NCI-H1105 treated with DMSO at 0.1 percent for 48 hours (cell line): ENCODE measurements at places on chromosomes 6 and 20.

DNA sequence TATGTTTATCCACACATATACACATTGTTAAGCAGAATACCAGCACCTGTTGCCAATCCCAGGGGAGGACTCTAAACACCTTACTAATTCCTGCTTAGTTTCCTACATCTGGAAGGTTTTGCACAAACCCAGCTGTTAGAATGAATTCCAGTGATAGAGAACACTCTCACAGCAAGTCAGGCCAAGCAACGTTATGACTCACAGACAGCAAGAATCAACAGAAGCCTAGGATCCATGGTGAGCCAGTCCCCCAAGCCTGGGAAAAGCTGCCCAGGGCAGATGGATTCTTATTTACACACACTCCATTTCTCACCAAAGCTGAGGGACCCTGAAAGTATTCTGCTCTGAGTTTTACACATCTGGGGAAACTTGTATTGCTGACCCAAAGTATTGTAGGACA lies 291.7 kb downstream of the SLC35F1 start:
- DNase-seq: no peak

GRCh38 chr6:161503570-161503969 lies 229.7 kb upstream of the AGPAT4 start:
- no peak for DNase-seq

GRCh38 chr20:33175123-33175522 lies 7.2 kb downstream of the BPIFA2 start:
- DNase-seq: no peak

GRCh38 chr20:15702161-15702560 lies 871.1 kb downstream of the KIF16B start:
- DNase-seq: no peak

DNA sequence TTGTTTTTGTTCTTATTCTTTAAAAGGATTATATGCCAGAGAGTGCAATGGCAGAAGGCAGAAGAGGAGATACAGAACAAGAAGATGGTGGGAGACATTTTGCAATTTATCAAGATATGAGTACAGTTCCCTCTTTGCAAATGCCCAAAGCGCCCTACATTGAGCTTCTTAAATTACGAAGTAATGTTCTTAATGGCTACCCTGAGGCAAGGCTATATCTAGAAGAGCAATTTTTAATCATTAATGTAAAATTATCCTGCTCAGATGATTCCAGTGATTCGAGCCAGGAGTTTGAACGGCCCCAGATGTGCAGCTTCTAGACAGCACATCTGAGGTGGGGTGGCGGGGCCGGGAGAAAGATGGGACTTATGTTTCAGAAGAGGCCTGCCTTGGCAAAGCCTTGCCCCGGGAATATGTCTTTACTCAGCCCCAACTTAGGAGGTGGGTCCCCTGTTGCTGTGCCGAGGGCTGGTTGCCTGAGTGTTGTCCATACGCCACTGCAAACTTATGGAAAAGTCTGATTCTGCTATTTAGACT lies 84.9 kb upstream of the MLN start:
- DNase-seq: no peak

GRCh38 chr6:96927660-96928059 lies 3.1 kb downstream of the KLHL32 start:
- DNase-seq: no peak

GRCh38 chr20:2814076-2814475 lies 711 bp upstream of the C20orf141 start:
- DNase-seq: no peak

GRCh38 chr6:79717989-79718388 lies 86.9 kb downstream of the SH3BGRL2 start:
- DNase-seq: no peak

GRCh38 chr6:50978380-50979170 lies 159.9 kb downstream of the TFAP2B start:
- DNase-seq: no peak

- DNase-seq: no peak
Observed at GRCh38 chr6:104014163-104014959, 845.4 kb downstream of the HACE1 start.

DNA sequence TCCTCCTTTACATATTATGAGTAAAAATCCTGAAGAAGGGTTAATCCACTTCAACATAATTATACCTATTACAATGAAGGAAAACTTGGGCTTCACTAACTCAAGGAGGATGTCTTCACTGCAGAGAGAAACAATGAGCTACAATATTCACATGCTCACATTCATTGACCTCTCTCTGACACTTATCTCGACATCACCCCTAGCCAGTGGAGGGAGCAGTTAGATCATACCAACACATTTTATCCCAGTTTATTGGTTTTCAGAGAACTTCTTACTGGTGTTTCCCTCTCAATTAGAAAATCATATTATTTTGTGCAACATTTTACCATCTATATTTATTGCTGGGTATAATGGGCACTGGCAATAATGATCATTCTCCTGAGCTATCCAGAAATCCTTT lies 646.5 kb downstream of the TENT5A start:
- DNase-seq: no peak

DNA sequence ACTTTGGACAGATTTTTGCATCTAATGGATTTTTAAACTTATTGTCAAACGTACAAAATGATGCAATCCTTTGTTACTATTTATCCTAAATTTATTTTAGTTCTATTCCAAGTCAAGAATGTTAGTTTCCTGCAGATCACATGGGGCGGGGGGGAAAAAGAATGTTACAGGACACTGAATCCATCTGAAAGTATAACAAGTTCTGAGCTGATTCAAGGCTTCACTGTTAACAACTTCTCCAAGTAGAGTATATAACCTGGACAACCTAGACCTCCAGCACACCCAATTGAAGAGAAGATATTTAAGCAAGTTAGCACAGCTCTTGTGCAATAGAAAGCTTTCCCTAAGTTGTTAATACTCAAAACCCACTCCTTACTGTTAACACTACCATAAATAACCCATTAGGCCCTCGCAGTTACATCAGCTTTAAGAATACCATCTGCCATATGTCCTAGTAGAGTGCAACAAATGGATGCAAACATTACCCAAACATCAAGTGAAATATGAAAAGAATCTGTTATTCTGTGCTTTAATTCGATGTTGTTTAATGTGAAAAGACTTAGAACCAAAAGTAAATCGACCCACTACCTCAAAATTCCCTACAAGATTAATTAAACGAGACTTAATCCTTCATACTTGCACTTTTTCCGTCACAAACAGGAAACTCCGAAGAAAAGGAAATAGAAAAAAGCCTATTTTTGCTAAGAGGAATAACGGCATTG lies 1.3 kb downstream of the SEC63 start:
- DNase-seq: peak; percentile 20

DNA sequence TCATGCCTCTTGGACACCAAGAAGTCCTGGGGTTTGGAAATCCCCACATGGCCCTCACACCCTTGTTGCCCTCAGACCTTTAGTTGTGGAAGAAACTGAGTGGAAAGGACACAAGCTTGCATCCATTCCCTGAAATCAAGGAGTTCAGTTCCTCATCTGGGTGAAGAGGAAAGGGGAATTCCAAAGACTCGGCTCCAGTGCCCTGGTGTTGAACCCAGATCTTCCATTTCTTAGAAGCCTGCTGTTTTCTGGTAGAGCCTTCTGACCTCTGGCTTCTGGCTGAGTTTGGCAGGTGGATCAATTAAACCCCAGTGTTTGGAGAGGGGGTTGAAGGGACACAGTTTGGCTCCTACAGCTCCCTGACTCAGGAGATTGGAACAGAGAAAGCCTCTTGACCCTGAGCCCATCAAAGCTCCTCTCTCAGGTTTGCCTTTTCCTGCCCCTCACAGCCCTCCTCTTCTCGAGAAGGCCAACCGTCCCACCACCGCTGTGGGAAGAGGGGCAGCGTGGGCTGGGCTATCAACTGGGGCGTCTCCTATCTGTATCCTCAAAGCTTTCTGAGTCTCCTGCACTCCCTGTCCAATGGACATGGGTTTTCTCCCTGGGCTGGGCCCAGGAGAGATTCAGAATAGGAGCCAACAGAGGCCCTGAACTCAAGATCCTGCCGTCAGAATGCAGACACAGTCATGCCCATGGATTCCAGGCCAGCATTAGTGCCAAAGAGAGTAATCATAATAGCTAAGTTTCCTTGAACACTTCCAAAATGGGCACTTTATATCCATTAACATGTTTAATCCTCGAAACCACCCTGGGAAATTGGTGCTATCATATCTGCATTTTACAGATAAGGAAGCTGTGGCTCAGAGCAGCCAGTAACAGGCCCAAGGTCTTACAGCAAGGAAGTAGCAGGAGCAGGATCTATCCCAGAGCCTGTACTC lies 146.2 kb downstream of the VEGFA start:
- peak; percentile 24 for DNase-seq

GRCh38 chr20:22070610-22071058 lies 365.2 kb downstream of the PAX1 start:
- no peak for DNase-seq

DNA sequence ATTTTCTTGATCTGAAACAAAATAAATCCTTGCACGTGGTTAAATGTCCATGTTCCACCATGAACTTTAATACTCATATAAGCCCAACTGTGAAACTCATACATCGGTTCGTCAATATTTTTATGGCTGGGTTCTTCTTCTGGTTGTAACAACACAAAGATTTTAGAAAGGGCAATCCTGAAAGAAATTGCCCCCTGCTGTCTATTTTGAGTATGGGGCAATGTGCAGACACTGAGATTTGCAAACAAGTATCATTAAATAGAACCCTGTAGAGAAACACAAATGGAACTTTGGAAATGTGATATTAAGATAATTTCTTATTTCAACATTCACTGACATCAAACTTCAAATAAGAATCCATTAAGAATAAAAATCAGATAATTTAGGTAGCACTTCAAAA lies 80.2 kb upstream of the PHACTR1 start:
- DNase-seq: no peak

DNA sequence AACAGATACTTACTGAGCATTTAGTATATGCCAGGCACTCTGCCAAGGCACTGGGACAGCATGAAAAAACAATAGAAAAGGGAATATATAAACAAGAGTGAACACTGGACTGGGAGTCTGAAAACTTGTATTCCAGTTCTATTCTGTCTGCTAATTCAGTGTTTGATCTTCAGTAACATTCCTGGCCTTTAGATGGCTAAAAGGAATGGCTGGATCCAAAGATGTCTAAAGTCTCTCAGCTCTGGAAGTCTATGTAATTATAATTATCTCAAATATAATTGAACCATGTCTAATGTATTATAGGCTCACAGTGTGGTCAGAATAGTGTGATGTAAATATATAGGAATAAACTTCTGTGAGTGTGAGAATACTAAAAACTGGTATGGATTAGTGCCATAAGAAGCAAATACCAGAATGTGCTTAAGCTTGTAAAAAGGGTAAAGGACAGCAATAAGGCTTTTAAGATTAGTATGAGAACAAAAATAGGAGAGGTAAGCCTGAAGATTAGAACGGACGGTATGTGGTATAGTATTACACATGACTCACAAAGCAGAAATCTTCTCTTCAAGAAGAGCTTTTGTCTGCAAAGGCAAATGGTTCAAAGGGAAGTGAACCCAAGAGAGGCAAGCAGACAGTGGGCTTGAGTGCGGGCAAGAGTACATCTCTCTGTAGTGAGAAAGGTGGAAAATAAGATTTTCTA lies 68.5 kb downstream of the TMEM200A start:
- no peak for DNase-seq

DNA sequence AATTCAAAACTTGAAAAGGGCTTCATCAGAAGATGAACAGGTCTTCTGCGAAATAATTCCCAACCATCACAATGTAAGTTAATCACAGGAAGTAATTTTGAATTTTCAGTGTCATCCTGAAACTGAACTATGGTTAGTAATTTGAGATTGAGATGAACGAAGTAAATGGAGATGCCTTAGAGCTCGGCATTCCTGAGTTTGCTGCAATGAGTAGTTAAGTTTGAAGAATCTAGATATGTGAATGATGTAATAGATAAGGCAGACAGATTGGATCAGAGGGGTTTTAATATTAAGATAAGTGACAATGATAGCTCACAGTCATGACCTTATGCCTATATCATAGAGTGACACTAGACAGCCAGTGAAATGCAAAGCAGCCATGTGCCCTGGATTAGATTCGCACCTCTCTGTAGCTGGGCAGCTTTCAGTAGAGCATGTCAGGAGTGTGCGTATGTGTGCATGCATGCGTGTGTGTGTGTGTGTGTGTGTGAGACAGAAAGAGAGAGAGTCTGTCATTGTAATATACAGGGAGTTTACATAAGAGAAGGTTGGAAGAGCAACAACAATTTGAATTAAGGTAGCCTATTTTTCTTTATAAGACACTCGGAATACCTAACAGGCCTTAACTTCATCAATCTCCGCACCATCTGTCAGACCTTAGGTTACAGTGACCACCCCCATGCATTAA lies 233.0 kb downstream of the GMPR start:
- no peak for DNase-seq

DNA sequence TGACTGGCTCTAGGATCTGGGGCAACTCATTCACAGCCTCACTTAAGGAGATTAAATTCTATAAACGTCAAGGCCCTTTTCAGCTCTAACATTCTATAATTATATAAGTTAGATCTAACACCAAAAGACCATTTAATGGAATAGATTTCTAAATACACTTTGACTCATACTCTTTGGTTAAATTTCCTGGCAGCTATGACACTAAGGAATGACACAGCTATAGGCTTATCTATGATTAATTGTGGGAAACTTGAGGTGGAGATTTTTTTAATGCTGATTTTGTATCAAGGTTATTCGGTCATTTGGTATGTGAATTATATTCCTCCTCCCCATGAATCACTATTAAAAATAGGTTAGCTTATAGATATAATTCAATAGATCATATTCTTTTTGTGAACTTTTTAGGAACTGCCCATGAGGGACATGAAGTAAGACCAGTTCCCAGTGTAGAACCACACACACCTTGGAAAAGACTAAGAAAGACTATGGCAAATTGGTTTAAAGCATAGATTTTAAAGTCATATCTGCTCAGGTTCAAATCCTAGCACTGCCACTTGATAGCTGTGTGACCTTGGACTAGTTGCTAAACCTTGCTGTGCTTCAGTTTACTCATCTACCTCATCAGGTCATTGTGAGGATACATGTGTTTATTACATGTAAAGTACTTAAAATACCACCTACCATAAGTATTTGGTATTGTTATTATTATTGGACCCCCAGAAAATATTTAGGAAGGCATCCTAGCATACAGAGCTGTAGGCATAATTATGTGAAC lies 116.0 kb downstream of the CRYBG1 start:
- DNase-seq: no peak

- no peak for DNase-seq
Observed at GRCh38 chr6:125639466-125640020, 109.9 kb upstream of the HEY2 start.

DNA sequence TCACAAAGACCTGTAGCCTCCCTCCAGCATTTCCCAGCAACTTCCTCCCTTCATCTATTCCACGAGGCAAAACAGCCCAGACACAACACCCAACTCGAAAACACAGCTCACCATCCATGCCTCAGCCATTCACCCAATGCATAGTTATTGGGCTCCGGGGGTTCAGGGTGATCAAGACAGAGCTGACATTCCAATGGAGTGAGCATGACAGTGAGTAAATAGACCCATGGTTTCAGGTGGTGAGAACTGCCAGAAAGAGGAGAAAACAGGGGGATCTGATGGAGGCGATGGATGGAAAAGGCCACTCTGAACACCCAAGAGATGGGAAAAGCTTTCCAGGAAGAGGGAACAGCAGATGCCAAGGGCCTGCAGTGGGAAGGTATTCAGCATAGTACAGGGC lies 5.9 kb downstream of the CASS4 start:
- DNase-seq: no peak
